ENCODE measurements at places on chromosomes 12 and 14. TPM values are rescaled to one million over a fixed set of nuclear protein-coding genes. Genes with fewer than 3 reads are reported as not detected.
A peak's percentile ranks its signal among the peaks of the same experiment; 100 is the strongest.

JPH4 gene
- total RNA-seq, result not detected

VEZT gene
- 52.6 TPM for total RNA-seq

DNA sequence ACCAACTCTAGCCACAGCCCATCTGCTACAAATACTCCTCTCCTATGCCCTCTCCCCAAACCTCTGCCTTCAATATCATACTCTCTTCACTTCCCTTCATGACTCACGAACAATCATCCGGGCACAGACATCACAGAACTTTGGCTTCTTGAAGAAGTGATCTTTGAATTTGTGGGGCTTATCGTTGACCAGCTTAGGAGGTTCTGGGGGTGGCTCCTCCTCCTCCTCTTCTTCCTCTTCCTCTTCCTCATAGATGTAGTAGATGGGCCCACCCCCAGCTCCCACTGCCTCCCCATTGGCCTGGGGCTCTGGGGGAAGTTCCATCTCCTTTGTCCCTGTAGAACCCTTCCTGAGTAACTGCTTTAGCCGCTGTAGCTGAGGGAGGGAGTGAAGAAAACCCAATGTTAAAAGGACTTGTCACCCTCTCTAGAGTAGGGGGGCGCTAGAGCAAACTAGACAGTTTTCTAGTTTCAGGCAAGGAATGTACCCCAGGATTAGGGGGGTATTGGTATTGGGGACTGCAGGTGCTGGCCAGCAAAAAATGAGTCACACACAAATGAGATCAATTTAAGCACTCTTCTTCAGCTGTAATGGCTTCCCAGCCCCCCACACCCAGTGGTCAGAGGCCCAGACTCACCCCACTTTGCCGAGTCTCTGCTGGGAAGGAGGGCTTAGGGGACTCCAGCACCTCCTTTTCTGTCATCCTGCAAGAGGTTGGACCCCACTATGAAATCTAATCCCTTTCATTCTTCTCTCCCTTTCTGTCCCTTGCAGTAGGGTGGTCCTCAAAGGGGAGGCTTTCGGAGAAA is 1.8 kb downstream of the STAC3 start:
- no peak overlapping the region for H3K4me3 ChIP-seq
- no peaks in the 10 kb centered on the region for H3K36me3 ChIP-seq
- no peak for DNase-seq

GRCh38 chr14:52262600-52262999 is 4.9 kb upstream of the PTGDR start:
- no peak overlapping the region for H3K4me3 ChIP-seq
- H3K27me3 ChIP-seq, result peaks cover 5% of the 10 kb centered on the region

- H3K4me3 ChIP-seq, result no peak overlapping the region
- peak; percentile 78 for DNase-seq
- no peak overlapping the region for H3K27ac ChIP-seq
- no peaks in the 10 kb centered on the region for H3K27me3 ChIP-seq
- peaks cover 5% of the 10 kb centered on the region for H3K4me1 ChIP-seq
These were observed 11.8 kb upstream of the SYNE2 start for GRCh38 chr14:63840981-63841380.

TCL1B gene
- total RNA-seq, result not detected

DNA sequence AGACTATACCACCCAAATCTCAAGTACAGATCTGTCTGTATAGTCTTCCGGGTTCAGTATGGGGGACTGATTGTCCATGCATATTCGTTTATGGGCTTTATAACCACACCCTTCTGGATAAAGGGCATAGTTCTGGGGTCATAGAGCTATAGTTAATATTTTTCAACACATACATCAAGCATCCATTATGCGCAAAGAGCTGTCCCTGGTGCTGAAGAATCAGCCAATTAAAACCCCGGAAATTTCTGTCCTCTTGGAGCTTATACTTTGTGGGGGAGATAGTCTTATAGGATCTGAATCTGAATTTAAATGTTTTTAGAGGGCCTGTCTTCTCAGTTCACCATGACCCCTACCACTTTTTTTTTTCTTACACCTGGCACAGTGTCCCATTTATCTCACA is 256.7 kb downstream of the SUDS3 start:
- no peaks in the 10 kb centered on the region for H3K36me3 ChIP-seq
- no peak for DNase-seq
- no peak overlapping the region for H3K27ac ChIP-seq
- H3K4me3 ChIP-seq, result no peak overlapping the region
- no peaks in the 10 kb centered on the region for H3K27me3 ChIP-seq
- no peaks in the 10 kb centered on the region for H3K4me1 ChIP-seq

- DNase-seq, result no peak
- no peak overlapping the region for H3K4me3 ChIP-seq
- no peaks in the 10 kb centered on the region for H3K36me3 ChIP-seq
- H3K4me1 ChIP-seq, result no peaks in the 10 kb centered on the region
- peaks cover 2% of the 10 kb centered on the region for H3K27me3 ChIP-seq
These were observed 16.4 kb upstream of the PRIMA1 start for GRCh38 chr14:93804654-93805053.

C14orf39 gene
- not detected for total RNA-seq

DNA sequence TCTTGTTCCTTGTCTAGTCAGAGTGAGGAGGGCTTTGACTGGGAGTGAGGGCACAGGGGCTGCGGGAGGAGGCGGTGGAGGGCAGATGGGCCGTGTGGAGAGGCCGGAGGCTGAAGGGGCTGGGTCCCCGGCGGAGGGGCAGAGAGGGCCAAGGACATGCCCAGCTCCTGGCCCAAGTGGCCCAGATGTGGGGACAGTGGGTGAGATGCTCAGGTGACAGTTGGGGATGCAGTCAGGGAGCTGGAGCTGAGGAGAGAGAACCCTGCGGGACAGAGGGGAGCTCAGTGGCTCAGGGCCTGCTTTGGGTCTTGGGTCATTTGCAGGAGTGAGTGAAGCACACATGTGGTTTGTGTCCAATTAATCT is 26.5 kb upstream of the PLD4 start:
- no peaks in the 10 kb centered on the region for H3K36me3 ChIP-seq
- H3K4me1 ChIP-seq, result no peaks in the 10 kb centered on the region
- DNase-seq, result no peak
- H3K4me3 ChIP-seq, result no peak overlapping the region
- H3K27ac ChIP-seq, result no peak overlapping the region
- no peaks in the 10 kb centered on the region for H3K27me3 ChIP-seq

- H3K27ac ChIP-seq, result no peak overlapping the region
- H3K36me3 ChIP-seq, result no peaks in the 10 kb centered on the region
- DNase-seq, result no peak
- H3K4me3 ChIP-seq, result no peak overlapping the region
These were observed 19.8 kb downstream of the RPGRIP1 start for GRCh38 chr14:21299562-21300130.

GRCh38 chr14:76465664-76466063 is 89.7 kb downstream of the ESRRB start:
- H3K4me1 ChIP-seq, result no peaks in the 10 kb centered on the region
- H3K36me3 ChIP-seq, result no peaks in the 10 kb centered on the region
- no peak for DNase-seq
- H3K27ac ChIP-seq, result no peak overlapping the region

GRCh38 chr12:55428331-55429243 is 2.5 kb downstream of the OR6C76 start:
- H3K36me3 ChIP-seq, result no peaks in the 10 kb centered on the region
- H3K4me3 ChIP-seq, result no peak overlapping the region
- no peaks in the 10 kb centered on the region for H3K4me1 ChIP-seq
- H3K27me3 ChIP-seq, result no peaks in the 10 kb centered on the region
- H3K27ac ChIP-seq, result no peak overlapping the region

APEX1 gene
- 125 TPM for total RNA-seq

CAPZA3 gene
- not detected for total RNA-seq

KDM2B gene
- 62.6 TPM for total RNA-seq

DNA sequence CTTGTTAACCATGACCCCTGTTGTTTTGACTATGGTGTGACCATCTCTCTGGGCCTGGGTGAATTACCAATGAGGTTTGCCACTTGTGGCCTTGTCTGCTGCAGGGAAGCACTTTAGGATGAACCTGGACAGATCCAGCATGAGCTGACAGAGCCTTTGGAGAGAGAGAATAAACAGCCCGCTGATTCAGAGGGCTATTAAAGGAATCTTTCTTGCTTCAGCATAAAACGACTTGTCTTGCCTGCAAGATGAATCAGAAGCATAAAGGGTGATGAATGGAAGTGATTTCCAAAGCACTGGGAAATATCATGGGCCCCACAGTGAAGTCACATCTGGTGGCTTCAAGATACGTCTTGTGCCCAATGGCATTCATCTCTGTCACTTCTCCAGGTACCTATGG is 69.0 kb upstream of the WSCD2 start:
- no peak for DNase-seq
- H3K4me3 ChIP-seq, result no peak overlapping the region
- H3K27ac ChIP-seq, result no peak overlapping the region
- no peaks in the 10 kb centered on the region for H3K4me1 ChIP-seq

DNA sequence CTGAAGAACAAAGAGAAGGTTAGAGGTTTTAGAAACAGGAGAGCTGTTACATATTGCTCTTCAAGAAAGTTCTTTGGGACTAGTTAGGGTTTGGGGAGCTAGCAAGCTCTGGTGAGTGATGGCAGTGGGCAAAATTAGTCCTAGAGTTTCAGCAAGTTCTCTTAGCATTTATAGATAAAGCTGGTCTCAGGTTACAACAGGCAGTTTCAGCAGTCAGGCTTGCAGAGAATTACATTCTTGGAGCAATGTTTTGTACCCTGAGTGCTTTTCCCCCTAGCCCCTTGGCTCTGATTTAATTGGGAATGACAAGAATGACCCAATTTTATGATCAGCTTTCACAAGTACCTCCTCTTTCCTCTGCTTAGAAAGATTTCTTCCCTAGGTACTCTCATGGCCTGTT is 21.4 kb upstream of the EID3 start:
- no peak overlapping the region for H3K27ac ChIP-seq
- H3K27me3 ChIP-seq, result no peaks in the 10 kb centered on the region
- no peak for DNase-seq

DNA sequence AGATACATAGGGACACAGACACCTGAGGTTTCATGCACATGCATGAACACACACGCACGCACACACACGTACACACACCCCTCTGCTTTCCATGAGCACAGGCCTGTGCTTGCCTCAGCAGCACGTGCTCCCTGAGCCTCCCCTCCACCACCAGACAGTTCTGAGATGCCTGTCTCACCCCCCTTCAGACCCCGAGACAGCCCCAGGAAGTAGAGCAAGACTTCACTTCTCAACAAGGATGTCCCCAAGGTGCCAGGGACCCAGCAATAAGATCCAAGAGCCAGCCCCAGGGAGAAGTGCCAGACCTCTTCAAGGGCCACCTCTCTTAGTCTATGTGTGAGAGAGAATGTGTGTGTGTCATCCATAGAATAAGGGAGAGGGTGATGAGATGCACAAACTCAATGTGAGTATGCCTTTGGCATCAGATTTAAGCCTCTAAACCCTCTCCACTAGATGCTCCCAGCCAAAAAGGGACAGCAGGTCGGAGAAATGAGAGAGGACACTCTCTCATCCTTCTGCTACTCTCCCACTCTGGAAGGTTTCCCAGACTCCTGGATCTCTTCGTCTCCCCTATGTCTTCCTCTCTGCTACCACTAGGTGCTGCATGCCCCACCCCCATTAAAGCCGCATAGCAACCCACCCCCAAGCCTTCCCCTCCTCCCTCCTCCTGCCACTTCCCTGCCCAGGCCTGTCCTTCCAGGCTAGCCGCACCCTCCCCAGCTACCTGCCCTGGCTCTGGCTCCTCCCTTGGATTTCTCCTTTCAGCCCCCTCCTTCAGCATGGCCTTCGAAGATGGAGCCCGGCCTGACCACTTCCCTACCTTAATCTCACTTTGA is 7.7 kb downstream of the RARG start:
- H3K36me3 ChIP-seq, result peaks cover 11% of the 10 kb centered on the region
- H3K27ac ChIP-seq, result peak overlapping the region; percentile 68
- peak overlapping the region; percentile 4 for H3K4me3 ChIP-seq
- no peak for DNase-seq

DNA sequence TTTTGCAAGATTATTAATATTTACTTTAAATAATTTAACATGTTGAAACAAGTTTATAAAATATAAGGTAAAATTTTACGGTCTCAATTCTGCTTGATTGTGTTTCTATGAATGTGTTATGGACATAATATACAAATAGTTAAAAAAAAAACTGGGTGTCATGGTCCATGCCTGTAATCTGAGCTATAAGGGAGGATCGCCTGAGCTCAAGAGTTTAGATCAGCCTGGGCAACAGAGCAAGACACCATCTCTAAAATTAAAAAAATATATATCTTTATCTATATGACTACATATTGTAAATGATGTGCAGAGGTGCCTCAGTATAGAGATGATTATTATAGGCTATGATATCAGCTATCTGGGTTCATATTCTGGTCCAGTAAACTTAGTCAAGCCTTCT is 9.9 kb downstream of the PAPOLA start:
- H3K4me3 ChIP-seq, result no peak overlapping the region
- DNase-seq, result no peak
- H3K27ac ChIP-seq, result no peak overlapping the region
- no peaks in the 10 kb centered on the region for H3K36me3 ChIP-seq
- peaks cover 33% of the 10 kb centered on the region for H3K4me1 ChIP-seq
- H3K27me3 ChIP-seq, result no peaks in the 10 kb centered on the region

AQP6 gene
- not detected for total RNA-seq

GRCh38 chr14:90451961-90452360 is 55.1 kb downstream of the CALM1 start:
- H3K4me3 ChIP-seq, result no peak overlapping the region
- no peaks in the 10 kb centered on the region for H3K36me3 ChIP-seq
- no peak for DNase-seq
- peaks cover 13% of the 10 kb centered on the region for H3K4me1 ChIP-seq

DNA sequence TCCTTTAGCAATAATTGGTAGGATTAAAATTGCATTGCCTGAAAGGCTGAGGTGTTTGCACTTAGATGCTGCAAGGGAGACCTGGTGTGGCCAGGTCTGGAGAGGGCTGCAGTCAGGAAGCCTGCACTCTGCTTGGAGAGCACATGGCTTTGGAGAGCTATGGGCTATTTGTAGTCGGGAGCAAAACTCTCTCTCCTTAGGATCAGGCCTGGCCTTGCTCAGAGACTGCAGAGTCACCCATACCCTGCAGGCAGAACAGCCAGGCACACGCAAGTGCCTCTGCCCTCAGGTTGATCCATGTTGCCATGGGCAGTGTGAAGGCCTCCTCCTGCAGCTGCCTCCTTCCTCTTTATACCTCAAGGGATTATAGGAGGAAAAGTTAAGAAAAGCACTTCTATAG is 26.8 kb downstream of the CKB start:
- no peak overlapping the region for H3K4me3 ChIP-seq
- no peak overlapping the region for H3K27ac ChIP-seq
- peaks cover 7% of the 10 kb centered on the region for H3K4me1 ChIP-seq
- H3K36me3 ChIP-seq, result peaks cover 69% of the 10 kb centered on the region
- H3K27me3 ChIP-seq, result no peaks in the 10 kb centered on the region

PCBP2 gene
- total RNA-seq, result 1,331 TPM

DNA sequence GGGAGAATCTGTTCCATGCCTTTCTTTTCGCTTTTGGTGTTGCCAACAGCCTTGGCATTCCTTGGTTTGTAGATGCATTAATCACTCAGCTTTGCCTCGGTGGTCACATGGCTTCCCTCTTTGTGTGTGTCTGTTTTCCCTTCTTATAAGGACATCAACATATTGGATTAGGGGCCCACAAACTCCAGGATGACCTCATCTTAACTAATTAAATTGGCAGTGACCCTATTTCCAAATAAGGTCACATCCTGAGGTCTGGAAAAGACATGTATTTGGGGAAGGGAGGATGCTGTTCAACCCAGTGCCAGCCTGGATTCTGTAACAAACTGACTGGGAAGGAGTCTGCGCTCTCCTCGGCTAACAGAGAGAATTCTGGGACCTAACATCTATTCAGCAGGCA is 365.7 kb upstream of the FKBP4 start:
- H3K36me3 ChIP-seq, result no peaks in the 10 kb centered on the region
- H3K27me3 ChIP-seq, result no peaks in the 10 kb centered on the region
- H3K4me3 ChIP-seq, result no peak overlapping the region
- no peaks in the 10 kb centered on the region for H3K4me1 ChIP-seq
- DNase-seq, result no peak

C12orf50 gene
- total RNA-seq, result 0.17 TPM
